ENCODE measurements at places on chromosomes 5 and 9. TPM values are rescaled to one million over a fixed set of nuclear protein-coding genes. Genes with fewer than 3 reads are reported as not detected.

GRCh38 chr5:109173036-109173794 is 236.6 kb downstream of the PJA2 start:
- peak; percentile 18 for DNase-seq

Gene SLC6A7
- not detected for total RNA-seq

DNA sequence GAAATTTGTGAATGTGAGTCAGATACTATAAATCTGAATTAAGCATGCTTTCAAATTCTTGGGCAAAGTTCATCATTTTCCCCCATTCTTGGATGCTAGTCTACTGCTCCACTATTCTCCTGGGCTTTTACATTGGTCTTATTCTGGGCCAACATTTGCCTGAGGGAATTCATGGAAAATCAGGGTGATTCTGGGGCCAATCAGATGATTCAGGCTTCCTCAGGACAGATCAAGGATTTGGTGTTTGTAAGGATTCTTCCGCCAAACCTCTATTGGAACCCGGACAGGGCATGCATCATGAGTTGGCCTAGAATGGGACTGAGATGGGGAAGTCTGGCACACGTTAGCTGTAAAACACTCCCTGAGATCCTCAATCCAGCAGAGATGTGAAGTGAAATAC is 113.8 kb downstream of the MEF2C start:
- no peak for DNase-seq

DNA sequence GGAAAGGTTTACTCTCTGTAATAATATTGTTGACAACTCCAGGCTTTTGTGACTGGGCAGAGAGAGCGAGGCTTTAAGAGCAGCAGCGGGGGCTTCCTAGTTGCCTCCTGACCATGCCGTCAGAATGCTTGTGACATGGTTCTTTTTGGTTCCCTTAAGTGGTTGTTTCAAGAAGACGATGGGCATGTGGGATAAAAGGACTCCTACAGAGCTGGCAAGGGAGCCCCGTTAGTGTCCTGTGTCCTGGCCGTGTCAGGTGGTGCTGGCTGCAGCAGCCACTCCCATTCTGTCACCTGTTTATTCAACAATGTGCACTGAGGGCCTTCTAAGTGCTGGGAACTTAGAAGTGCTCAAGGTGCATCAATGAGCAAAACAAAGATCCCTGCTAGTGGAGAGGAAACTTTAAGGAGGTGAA is 19.7 kb downstream of the LCP2 start:
- no peak for DNase-seq

GRCh38 chr9:83327750-83328622 is 210.2 kb downstream of the FRMD3 start:
- no peak for DNase-seq

DNA sequence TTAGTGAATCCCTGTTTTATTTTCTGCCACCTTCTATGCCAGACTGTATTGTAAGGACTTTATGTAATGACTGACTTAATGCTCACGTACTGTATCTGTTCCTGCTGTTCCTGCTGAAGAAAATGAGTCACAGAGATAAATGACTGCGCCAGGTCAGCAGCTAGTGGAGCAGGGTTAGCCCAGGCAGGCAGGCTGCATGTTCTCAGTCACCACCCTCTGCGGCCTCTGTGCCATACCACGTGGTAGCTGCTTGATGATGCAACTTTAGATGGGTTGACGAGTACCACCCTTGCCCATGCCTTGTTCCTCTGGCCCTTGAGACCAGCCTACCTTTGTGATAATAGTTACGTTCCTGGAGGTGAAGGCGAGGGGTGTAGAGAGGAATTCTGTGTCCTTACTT is 161.9 kb downstream of the TRIO start:
- peak; percentile 94 for DNase-seq

DNA sequence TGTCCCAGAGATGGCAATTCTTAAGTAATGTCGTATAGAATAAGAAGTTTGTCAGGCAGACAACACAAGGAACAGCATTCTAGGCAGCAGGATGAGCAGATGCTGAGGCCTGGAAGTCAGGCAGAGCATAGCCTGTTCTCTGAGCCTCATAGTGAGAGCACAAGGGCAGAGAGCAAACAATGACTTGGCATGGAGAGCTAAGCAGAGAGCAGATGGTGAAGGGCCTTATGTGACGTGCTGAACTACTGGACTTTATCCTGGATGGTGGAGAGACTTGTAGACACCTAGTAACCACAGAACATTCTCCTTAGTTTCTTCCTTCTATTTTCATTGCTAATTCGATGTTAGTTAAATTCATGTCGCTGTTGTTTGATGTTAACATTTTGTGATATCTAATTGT is 60.1 kb downstream of the KCTD16 start:
- DNase-seq: no peak

- no peak for DNase-seq
Measured at GRCh38 chr5:42991404-42992087, 48.6 kb downstream of the ANXA2R start.

DNA sequence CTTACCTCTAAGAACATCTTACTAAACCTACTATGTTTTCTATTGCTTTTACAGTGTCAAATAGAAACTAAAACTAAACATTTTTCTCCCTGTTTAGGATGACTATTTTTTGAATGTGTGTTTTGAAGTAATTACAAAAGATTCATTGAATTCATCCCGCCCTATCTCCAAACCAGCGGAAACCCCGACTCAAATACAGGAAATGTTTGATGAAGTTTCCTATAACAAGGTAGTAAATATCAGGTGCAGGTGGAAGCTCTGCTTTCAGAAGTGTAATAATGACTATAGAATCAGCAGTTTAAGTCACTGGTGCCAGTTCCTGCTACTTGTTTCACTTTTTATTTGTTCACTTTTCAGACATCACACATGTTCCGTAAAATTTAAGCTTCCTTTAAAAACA is 20.0 kb downstream of the ERAP2 start:
- DNase-seq: no peak
